Amniotic stem cell (primary cell): ENCODE measurements at places on chromosomes 16 and 17.

DNA sequence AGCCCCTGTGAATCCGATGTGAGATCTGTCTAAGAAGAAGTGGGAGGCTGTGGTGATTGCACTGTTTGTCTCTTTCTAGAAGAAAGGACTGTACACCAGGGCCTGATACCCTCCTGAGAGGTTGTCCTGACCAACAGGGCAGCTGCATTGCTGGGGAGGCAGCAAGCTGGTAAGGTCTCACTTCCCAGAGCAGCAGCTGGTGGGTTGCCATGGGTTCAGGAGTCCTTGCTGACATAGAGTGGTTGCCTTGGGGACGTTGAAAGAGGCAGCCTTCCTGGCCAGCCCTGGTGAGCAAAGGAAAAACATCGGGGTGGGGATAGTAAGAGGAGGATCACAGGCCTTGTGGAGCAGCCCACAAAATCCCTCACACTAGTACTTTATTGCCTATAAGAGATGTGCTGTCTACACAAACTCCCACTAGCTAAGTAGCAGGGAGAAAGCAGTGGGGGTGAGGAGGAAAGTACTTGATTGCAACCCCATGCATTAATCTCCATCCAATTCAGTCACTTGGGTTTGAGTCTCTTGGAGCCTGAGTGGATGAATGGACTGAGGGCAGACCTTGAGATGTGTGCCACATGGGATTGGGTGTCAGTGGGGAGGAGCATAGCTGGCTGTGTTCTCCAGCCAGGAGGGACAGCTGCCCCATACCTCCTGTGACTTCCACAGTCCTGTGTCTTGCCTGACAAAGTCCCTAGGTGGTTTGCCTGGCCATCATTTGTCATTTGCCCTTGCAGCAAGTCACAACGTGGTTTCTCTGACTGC is 143.8 kb upstream of the RPL38 start:
- DNase-seq = no peak

DNA sequence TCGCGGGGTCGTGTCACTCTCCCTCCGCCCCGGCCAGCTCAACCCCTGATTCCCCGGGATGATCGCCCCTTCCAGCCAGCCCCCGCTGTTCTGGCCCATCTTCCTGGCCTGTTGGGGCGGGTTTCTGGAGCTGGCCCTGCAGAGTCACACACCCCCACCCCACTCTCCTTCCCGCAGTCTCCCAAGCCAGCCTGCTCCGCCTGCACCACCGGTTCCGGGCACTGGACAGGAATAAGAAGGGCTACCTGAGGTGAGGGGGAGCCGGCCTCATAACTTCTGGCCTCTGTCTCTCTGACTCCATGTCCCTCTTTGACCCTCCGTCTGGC is 621 bp downstream of the CHP2 start:
- no peak for DNase-seq

DNA sequence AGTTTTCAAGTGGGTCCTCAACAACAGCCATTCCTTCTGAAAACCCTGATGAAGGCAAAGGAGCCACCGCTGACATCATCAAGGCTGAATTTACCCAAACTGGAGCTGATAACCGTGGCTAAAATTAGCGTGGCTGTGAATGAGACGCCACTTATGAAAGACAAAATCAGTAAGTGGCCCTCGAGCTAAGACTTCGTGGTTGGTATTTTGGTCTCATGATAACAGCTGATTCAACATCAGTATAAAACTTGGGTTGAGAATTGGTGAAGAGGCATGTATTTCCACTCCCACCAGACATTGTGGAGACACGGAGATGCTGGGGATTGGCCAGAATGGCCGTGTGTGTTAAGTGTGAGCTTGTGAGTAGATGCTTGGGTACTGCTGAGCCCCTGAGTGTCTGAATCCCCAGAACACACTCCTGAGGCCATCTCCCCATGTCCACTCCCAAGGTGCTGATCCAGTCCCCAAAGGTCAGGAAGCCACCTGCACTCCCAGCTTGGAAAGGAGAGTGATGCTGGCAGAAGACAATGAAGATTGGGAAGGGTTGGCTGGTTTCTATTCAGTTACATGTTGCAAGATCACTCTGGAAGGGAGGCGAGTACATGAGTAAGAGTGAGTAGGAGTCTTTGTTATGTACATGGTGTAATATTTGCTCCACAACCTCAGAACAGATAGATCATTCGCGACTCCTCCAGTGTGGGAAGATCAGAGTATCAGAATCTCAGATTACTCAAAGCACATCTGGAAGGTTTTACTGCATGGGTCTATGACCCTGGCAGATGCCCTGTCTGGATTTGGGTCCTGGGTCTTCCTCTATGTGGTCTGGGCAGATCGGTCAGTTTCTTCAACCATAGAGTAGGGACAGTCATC is 207.7 kb downstream of the HS3ST3A1 start:
- no peak for DNase-seq

DNA sequence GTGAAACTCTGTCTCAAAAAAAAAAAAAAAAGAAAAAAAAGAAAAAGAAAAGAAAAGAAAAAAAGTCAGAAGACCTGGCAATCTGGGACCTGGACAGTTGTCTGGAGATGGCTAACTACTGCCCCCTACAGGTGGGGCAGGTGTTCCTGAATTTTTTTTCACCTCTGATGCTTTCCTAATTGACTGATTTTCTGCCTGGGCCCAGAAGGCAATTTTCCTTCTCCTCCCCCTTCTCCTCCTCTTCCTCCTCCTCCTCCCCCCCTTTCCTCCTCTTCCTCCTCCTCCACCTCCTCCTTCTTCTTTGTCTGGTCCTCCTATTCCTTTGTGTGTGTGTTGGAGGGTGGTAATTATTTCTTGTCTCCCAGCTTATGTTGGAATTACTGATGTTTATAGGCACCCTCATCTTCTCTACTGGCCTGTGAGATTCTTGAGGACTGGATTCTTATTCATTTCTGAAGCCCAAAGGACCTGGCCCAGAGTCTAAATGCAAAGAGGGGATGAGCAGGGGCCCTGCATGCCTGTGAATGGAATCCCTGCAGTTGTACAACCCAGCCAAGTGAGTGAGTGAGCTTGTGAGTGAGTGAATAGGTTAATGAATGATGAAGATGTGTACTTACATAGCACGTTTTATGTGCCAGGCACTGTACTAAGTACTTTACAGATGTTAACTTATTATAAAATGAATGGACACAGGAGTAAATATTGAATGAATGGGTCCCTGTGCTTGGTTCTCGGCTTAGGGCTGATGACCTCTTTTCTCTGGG is 26.9 kb downstream of the IRX5 start:
- DNase-seq = no peak

DNA sequence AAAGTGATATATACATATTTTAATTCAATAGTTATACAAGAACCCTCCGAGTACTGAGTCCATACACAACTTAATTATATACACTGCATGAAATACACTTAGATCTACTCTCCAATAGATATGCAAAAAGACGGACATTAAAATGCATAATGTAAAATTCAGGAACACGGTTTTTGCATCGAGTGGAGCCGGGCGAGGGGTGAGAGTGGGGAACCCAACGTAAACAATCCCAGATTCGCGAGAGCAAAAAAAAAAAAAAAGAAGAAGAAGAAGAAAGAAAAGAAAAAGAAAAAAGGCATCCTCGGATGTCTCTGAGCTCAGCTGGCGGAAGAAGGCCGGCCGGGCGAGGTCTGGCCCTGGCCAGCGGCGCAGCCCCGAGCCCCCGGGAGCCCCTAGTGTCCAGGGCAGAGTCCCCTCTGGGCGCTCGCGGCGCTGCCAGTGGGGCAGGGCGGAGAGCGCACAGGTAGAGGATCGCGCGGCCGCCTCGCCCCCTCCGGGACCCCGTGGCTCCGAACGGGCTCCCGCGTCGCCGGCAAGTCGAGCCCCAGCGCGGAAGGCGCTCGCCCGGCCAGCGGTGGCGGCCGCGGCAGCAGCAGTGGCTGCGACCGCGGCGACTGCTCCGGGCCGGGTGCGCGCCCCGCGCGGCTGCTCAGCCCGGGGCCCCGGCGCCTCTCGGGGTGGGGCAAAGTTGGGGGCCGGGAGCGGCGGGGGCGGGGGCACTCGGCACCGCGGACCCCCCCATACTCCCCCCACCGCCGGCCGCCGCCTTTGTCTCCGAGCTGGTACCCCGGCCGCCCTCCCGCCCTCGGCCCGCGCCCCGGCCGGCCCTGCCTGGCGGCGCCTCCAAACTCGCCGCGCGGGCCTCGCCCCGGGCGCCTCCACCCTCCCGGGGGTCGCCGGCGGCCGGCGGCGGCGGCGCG is 9.6 kb upstream of the ZFHX3 start:
- no peak for DNase-seq

GRCh38 chr17:9162275-9162985 is 141.1 kb downstream of the NTN1 start:
- no peak for DNase-seq

GRCh38 chr17:181245-182049 is at the start of gene DOC2B:
TSS of gene DOC2B (minus strand) at chr17:181650. CDS start at chr17:181479, 171 bp downstream.
- no peak for DNase-seq
